ENCODE measurements at places on chromosomes 16 and 17.

DNA sequence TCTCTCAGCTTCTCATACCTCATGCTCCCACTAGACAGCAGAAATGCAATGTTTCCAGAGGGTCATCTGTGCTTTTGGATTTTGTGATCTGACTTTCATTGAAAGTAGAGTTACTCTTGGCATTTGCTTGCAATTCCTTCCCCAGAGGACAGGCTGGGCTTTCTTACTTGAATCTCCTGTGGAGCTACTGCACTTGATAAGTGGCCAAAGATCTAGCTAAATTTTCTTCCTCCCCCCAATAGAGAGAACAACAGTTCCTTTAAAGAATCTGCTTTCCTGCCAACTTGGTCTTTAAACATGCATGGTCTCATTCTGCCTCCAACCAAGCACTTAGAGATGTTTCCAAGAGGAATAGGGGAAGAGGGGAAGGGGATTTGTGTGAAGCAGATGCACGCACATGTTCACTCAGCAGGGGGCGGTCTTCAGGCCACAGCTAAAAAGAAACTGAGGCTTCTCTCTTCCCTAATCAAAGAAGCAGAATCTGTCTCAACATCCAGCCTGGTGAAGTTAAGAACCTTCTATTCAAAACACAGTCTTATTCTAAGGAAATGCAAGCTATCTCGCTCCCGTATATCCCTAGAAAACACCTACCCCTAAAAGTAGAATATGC, 229.6 kb downstream of the ZFHX3 start:
- no peak for DNase-seq

DNA sequence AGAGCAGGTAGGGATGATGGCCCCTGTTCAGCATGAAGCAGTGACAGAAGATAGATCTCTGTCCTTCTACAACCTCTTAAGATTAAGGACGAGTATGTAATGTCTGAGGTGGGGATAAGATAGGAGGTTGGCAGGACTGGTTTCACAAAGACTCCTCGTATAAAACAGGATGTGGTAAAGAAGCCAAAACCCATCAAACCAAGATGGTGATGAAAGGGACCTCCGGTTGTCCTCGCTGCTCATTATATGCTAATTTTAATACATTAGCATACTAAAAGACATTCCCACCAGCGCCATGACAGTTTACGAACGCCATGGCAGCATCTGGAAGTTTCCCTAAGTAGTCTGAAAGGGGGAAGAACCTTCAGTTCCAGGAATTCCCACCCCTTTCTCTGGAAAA, 27.3 kb downstream of the MIS12 start:
- no peak for DNase-seq

DNA sequence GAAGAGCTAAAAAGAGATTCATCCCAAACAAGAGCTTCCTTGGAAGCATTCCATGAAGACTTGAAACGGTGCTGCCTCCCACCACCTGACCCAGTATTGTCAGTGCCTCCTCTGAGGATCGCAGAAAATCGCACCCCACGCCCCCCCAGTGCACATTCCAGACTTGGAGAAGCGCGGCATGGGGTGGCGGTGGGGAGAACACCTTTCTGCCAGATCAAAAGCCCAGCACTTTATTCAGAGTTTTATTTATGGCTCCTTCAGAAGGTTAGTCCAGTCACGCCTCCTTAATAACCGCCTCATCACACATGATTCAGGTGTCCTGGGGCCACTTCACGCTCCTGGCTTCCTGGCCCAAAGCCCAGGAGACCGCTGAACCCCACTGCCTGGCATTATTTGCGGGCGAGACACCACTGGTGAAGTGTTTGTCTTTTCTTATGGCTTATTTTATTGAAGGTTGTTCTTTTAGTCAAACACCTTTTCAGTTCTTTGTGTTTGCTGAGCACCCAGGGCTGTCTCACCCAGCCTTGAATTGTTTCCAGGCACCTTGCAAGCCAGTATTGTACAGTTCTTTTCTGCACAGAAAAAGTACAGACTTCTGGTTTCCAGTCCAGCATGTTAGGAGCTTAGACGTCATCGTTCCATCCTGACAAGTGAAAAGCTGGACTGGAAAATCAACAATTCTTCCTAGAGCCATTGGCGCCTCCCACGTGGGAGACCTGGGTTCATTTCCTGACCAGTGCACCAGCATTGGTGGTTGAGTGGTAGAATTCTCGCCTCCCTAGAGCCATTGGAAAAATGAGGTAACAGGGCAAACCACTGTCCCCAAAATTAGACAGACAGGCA, 79.6 kb upstream of the CACNG5 start:
- DNase-seq = no peak

GRCh38 chr16:57626420-57627170, 1.8 kb upstream of the ADGRG1 start:
- no peak for DNase-seq

DNA sequence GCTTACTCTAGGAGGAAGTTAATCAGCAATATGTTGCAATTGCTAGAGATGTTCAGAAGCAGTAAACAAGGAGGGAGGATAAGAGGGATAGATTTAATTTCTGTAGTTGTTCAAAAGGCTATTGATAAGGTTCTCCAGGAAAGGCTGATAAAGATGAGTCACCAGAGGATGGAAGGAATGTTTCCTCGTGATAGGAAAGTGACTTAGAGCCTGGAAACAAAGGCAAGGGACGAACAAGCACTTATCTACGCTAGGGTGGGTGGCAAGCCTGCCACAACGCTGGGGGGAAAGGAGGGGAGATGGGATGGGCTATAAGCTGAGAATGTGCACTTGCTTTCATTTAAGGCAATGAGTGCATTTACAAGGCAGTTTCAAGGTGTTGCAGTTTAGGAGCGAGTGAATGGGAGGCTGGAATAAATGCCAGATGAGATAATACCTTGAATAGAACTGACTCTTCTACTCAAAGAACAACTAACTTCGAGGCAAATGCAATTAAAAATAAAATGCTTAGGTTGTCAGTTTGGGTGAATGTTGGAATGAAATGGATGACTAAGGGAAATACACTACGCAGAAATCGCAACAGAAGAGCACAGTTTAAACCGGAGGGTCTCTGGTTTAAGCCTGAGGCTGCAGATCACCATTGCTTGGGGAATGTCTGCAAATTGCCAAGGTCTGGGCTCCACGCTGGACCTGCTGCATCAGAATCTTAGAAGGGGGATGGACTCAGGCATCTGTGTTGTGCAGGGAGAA, 76.0 kb upstream of the RBBP6 start:
- DNase-seq = no peak

DNA sequence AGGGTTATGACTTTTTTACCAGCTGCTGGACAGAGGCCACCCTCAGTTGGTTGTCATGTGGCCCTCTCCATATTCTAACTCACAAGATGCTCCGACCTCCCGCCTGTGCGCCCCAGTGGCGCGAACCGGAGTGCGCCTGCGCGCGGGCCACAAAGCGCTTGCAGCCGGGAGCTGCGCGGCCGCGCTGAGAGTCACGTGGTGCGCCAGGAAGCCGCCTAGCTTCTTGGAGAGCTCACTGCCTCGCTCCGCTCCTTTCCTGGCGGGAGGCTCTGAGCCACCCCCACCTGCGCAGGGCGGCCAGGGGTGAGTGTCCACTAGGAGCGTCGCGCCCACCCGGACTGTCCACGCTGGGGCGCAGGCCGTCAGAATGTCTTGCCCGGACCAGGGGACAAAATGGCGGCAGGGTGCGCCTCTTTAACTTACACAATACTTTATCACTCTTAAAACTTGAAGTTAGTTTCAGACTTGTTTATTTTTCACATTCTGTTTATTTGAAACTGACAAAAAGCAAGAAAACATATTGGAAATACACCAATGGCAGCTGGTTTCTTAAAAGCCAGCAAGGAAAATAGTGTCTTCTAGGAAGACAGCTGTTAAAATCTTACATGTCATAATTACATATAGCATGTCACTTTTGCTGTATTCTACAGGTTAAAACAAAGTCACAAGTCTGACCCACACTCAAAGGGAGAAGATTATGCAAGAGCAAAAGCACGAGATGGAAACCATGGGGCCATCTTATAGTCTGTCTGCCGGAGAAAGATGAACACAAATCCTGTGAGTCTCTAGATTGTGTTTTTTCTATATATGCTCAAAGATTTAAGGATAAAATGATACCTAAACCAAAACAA, 357.9 kb downstream of the CNTNAP4 start:
- DNase-seq = peak; percentile 16

DNA sequence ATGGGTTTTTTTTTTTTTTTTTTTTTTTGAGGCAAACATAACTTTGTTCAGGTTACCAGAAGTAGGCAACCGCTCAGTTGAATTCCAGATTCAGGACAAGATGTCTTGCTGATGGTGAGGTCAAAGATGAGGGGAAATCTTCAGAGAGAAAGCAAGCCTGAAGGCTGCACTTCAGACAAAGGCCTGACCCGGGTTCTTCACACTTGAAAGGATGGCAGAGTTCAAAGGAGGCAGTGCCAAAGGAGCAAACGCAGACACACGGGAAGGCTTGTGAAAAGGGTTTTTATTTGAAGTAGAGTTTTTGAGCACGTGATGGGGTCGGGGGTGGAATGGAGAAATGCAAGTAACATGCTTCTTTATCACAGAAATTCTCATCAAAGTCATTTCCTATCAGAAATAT, 960.2 kb upstream of the EEF2KMT start:
- DNase-seq = no peak

DNA sequence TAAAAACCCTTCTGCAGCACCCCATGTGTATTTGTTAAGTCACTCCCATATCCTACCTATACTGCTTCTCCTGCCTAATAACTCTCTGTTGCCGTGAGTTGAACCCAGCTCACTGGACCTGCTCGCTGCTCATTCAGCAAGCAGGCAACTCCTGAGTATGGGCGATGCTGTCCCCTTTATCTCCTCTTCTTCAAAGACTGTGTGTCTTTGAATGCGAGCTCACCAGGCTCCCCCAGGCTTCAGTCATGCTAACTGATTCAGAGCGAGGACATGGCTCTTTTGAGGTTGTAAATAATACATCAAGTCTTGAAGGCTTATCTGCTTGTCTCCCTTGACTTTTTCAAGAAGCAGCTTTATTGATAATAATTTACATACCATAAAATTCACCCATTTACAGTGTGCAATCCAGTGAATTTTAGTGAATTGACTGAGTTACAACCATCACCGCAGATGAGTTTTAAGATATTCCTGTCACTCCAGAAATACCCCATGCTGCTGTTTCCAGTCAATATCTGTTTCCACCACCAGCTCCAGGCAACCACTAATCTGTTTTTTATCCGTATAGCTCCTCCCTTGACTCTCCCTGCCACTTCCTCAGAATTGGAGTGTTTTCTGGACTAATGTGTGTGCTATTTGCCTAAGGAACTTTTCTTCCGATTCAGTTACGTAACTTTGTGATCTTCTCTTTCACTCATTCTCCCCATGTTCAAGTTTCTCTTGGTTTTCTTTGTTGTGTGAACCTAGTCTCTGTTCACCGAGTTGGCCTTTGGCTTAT, 132.2 kb downstream of the SPECC1 start:
- DNase-seq = peak; percentile 6

- DNase-seq = no peak
Observed at GRCh38 chr17:78937561-78937960, 12.4 kb upstream of the TIMP2 start.

DNA sequence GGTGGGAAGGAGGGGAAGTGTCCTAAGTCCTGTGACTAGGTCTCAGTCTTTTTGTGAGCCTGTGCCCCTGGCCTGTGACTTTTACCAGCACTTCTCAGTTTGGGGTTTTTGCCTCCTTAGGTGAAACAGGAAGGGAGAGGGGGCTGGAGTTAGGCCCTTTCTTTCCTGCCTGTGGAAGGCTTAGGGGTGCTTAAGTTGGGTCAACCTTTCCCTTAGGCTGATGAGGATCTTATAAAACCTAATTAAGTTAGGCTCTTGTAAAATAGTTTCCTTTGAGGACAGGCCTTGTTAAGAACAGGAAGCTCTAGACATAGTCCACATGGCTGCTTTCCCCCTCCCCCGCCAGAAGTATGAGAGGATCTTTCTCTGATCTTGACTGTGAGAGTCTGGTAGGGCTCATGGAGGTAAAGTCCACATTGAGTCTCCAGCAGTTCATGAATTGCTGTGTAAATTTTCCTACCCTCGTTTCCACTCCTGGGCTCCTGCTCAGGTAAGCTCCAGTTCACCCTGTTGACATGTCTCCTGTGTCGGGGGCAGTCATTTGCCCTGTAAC, 17.0 kb upstream of the DNASE1 start:
- DNase-seq = peak; percentile 36

- DNase-seq = peak; percentile 42
Observed at GRCh38 chr17:79192503-79193351, 118.1 kb downstream of the ENGASE start.

Measured in fibroblast of pulmonary artery (primary cell).